Stimulated activated CD4-positive, alpha-beta T cell treated with anti-CD3 and anti-CD28 coated beads, Interleukin-15, amount 100 ng/mL, for 24 hours (primary cell): ENCODE measurements at places on chromosomes 3 and 15.

DNA sequence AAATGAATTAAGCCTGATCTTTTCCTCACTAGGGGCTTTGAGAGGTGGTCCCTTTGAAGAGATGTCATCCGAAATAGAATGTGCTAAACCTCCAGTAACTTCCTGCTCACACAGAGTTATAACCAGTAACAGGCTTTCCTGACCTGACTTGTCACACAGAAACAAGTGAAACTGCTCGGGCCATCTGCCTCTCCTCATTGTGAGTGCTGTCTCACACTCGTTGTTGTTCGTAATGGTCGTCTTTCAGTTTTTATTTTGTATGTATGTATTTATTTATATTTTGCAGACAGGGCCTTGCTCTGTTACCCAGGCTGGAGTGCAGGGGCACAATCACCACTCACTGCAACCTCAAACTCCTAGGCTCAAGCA is 24.0 kb downstream of the ACSBG1 start:
- no peak for DNase-seq

DNA sequence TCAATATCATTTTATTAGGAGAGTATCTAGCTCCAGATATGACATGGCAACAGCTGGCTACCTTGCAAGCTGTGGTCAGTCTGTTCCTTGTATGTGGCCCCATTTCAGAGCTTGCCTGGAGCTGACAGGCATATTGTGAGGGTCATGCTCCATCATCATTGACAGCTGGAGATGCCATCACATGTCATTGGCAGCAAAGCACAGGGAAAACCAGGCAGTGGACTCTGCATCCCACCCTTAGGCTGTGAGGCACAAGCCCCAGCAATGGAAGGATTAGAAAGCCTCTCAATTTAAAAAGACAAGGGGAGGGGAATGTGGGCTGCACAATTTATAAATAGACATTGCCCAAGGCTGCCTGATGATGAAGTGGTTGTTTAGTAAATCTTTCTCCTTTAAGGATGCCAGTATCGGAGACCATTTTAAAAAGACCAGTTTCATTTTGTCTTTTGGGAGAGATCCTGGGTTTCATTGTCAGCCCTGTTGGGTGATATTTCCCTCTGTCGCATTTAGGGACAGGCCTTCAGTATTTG is 27.9 kb downstream of the LNP1 start:
- no peak for DNase-seq

DNA sequence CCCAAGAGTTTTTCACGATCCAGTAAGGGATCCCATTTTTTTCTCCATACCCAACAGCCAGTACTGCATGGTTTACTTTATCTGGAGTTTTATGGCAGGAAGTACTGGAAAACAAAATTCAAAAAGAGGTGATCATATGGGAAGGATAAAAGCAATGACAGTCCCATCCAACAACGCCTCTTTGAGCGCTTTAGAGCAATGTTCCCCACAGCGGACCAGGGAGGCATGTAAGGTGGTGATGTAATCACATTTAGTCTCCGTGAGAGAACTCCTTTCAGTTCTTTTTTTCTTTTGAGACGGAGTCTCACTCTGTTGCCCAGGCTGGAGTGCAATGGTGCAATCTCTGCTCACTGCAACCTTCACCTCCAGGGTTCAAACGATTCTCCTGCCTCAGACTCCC is 21.8 kb downstream of the CTSH start:
- DNase-seq, result no peak

DNA sequence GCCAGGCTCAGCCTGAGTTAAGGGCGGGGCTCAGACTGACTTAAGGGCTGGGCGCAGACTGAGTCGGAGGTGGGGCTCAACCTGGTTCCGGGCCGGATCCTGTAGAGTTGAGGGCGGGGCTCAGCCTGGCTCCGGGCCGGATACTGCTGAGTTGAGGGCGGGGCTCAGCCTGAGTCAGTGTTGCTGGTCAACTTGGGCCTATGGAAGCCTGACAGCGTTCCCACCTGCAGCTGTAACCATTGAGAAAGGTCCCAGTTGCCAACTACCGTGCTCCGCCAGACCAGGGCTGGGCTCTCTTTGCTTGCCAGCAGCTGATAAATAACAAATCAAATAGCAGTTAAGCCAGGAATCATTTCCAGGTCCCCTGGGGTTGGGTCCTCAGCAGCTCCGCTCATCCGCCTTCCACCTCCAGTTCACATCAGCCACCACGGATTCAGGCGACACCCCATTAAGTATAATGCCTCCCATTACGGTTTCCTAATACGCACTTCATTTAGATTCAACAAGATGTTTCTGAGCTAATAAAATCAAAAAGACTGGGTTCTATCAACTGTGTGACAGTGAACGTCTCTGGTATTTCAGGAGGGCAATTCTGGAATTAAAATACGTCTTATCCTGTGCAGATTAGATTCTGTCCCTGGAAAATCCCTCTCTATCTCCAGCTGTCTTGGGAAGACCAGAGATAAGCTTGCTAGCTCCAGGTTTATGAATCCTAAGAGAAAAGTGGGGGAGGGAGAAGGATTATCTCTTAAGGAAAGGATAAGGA is 7.3 kb downstream of the GRIP2 start:
- DNase-seq, result peak; percentile 9

DNA sequence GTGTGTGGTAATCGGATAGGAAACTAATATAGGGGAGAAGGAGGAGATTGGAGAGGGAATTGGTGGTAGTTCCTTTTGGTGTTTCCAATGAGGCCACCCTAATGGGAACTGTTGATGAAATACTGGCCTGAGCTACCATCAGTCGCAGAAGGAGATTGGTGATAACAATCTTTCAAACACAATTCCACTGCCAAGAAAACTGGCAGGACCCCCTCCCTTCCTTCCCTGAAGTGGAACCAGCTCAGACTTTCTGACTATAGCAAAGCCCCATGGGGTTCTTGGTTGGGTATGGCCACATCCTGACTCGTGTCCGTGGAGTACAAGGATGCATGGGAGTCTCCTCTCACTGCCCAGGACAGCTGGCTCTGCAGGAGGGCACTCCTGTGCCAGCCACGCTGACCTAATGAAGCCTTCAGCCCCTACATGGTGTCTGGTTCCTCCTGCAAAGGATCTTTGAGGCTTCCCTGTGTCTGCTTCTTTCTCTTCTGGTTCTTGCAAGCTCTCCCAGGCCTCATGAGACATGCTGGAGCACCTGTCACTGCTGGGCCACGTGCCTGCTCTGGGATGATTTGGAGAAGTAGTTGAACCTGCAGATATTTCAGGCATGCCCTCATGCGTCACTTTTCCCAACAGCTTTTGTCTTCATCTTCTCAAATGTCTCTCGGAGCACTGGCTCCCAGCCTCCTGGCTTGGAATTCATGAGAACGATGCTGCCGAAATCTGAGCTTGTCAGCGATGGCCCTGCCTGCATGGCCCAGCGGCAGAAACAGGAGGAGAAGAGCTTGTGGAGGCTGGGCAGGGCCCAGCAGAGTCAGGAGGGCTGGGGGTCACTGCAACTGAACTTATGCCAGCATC is 90.0 kb upstream of the ADPGK start:
- DNase-seq, result no peak

DNA sequence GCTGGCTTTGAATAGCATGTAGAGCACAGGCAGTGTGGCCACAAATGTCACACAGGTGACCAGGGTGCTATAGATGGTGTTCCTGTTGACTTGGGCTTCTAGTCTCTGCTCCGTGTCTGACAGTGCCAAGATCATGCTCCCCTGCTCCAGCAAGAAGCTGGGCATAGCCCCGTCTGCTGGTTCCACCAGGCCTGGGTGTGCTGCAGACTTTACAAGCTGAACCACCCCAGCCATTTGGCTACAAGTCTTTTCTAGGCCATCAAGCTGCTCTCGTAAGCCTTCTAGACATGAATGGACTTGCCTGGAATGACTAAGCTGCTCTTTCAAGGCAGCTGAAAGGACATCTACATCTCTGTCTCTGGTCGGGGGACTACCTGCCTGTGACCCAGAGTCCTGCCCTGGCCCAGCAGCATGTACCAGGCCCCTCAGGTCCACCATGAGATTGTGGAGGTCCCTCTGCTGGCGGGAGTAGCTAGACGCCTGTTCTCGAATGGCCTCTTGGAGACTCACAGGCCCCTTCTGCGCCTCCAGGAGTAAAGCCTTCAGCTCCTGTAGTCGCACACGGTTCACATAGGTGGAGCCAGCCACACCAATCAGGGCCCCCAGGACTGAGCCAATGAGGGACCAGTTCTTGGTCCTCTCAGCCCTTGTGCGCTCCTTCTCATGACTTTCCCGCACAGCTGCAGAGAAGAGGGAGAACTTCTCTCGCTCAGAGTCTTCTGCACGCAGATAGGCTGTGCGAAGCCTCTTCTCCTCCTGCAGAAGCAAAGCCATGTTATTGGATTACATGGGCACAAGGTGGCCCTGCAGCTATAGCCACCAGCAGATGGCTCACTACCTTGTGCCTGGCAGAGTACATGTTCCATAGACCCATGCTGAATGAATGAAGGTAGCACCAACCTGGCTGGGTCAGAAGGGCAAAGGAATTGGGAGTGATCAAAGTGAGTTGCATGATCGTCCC is 2.8 kb upstream of the PLXNB1 start:
- DNase-seq, result no peak

- DNase-seq, result peak; percentile 46
Observed at GRCh38 chr15:89419370-89419984, 76.9 kb downstream of the RHCG start.

DNA sequence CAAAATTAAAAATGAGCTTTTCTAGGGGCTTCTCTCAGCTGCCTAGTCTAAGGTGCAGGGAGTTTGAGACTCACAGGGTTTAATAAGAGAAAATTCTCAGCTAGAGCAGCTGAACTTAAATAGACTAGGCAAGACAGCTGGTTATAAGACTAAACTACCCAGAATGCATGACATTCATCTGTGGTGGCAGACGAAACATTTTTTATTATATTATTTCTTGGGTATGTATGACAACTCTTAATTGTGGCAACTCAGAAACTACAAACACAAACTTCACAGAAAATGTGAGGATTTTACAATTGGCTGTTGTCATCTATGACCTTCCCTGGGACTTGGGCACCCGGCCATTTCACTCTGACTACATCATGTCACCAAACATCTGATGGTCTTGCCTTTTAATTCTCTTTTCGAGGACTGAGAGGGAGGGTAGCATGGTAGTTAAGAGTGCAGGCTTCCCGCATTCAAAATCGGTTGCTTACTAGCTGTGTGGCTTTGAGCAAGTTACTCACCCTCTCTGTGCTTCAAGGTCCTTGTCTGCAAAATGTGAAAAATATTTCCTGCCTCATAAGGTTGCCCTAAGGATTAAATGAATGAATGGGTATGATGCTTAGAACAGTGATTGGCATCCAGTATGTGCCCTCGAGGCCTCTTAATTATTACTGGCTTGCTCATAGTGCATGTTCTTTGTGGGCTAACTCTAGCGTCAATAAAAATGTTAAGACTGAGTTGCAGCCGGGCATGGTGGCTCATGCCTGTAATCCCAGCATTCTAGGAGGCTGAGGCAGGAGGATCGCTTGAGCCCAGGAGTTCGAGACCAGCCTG is 984 bp downstream of the CCR5 start:
- no peak for DNase-seq

GRCh38 chr3:49666592-49666991 is 7.6 kb upstream of the APEH start:
- no peak for DNase-seq

DNA sequence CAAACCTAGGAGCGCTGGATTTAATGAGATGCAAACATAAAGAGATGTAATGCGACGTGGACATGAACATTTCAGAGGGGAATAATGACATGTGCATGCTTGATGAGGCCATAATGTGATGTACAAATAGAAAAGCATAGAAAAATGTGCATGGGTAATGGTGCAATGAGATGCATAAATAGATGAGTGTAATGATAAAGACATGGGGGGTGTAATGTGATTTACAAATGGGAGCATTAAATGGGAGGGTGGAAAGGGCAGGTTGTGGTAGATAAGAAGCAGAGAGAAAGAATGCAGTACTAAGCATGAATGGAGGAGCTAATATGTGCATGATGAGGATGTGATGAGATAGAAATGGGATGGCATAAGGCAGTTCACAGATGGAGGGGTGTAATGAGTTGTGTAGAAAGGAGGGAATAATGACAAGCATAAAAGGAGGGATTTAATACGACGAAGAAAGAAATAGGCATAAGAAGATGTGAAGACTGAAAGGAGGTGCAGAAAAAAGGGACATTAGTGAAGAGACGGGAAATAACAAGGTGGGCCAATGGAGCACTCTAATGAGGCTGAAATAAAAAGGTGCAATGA is 137.5 kb upstream of the CCNL1 start:
- no peak for DNase-seq

GRCh38 chr3:23387286-23387918 is 184.3 kb downstream of the UBE2E2 start:
- DNase-seq, result no peak

- no peak for DNase-seq
Observed at GRCh38 chr3:16476636-16477035, 36.9 kb downstream of the RFTN1 start.

- DNase-seq, result no peak
Observed at GRCh38 chr3:27078246-27078913, 290.8 kb downstream of the NEK10 start.

- no peak for DNase-seq
Observed at GRCh38 chr15:42100021-42100800, 5.8 kb upstream of the PLA2G4D start.
